PC-3 (cell line): ENCODE measurements at places on chromosomes 11 and 22. TPM values are rescaled to one million over a fixed set of nuclear protein-coding genes. Genes with fewer than 3 reads are reported as not detected.
A peak's percentile ranks its signal among the peaks of the same experiment; 100 is the strongest.

GRCh38 chr11:117722082-117722481 is 74.9 kb downstream of the DSCAML1 start:
- no peaks in the 10 kb centered on the region for H3K36me3 ChIP-seq
- no peak for DNase-seq
- no peak overlapping the region for H3K4me3 ChIP-seq
- H3K27me3 ChIP-seq, result peaks cover 89% of the 10 kb centered on the region
- no peak overlapping the region for H3K27ac ChIP-seq
- peaks cover 10% of the 10 kb centered on the region for H3K4me1 ChIP-seq

DNA sequence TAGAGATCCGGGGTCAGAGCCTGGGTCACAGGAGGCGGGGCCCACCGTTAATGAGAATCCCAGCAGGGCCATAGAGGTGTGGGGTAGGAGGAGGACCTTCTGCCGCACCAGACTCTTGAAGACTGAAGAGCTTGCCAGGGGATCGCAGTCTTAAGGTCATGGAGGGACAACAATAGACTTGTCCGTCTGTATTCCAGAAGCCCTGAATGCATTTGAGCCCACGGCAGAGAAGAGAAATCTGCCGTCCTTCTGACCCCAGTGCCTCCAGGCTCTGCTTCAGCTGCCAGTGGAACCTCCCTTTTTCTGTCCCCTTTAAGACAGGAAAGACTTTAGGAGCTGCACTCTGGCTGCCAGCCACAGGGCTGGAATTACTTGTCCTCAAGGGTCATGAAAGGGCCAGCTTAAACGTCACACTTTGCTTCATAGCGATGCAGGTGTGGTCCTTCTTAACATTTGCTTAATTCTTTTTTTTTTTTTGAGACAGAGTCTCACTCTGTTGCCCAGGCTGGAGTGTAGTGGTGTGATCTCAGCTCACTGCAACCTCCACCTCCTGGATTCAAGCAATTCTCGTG is 15.5 kb upstream of the ST3GAL4 start:
- no peak overlapping the region for H3K4me3 ChIP-seq
- H3K27ac ChIP-seq, result peak overlapping the region; percentile 95
- H3K4me1 ChIP-seq, result peaks cover 39% of the 10 kb centered on the region
- H3K27me3 ChIP-seq, result no peaks in the 10 kb centered on the region
- H3K36me3 ChIP-seq, result peaks cover 10% of the 10 kb centered on the region; the same call in 1 of the 2 replicates

DNA sequence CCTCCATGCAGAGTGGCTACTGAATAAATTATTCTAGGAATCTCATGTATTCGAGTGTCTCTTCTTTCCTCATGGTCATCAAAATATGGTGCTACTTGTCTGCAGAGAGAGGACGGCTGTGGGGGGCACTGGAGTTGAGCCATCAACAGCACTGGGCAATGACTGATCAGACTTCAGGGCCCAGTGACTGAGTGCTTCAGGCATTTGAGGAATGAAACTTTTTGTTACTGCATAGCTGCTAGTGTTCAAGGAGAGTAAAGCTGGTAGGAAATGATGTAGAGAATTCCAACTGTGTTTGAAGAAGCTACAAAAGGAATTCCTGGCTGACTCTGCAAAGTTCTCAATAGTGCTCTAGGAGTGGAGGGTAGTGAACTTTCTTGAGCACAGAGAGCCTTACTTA is 277.7 kb downstream of the CADM1 start:
- no peak overlapping the region for H3K27ac ChIP-seq
- no peaks in the 10 kb centered on the region for H3K4me1 ChIP-seq
- H3K36me3 ChIP-seq, result no peaks in the 10 kb centered on the region

GRCh38 chr11:128492903-128493569 is 94.3 kb downstream of the ETS1 start:
- peak overlapping the region; percentile 16 for H3K27ac ChIP-seq
- no peak overlapping the region for H3K4me3 ChIP-seq
- peaks cover 30% of the 10 kb centered on the region for H3K36me3 ChIP-seq
- H3K4me1 ChIP-seq, result peaks cover 69% of the 10 kb centered on the region
- no peak for DNase-seq

DNA sequence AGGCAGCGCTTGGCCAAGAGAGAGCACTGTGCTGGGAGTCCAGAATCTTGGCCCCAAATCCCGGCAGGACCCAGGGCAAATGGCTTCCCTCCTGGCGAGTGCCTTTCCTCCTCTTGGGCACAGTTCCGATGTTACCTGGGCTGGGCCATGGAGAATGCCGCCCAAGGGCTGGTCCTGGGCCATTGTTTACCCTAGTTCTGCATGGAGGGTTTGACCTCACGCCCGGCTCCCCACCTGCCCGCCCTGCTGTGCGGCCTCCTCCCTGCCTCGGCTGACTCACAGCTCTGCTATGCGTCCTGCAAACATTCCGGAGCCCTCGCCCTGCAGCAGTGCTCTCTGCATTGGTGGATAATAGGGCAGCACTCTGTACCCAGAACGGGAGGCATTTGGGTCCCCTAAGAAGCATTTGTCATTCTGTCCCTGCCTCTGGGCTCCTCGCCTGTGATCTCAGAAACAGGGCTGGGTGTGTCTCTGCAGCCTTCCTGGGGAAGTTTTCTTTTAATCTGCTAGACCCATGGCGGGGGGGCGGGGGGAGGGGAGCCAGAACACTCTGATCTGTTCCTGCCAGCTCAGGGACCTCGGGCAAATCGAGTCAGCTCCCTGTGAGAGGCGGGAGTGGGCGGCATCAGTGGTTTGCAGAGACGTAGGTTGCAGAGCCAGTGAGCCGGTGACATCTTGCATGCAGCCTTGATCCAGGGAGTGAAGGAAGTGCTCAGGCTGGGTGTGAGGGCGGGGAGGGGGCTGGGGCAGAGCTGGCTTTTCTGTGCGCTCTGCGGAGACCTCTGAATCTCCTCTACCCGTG is 32.9 kb upstream of the SMIM38 start:
- peak overlapping the region; percentile 97 for H3K27ac ChIP-seq
- DNase-seq, result peak; percentile 100
- peaks cover 32% of the 10 kb centered on the region for H3K4me1 ChIP-seq
- peak overlapping the region; percentile 41 for H3K4me3 ChIP-seq
- no peaks in the 10 kb centered on the region for H3K36me3 ChIP-seq
- H3K27me3 ChIP-seq, result no peaks in the 10 kb centered on the region

- no peaks in the 10 kb centered on the region for H3K36me3 ChIP-seq
- no peak overlapping the region for H3K4me3 ChIP-seq
- no peaks in the 10 kb centered on the region for H3K27me3 ChIP-seq
- DNase-seq, result peak; percentile 36
These were observed 80.7 kb downstream of the JRKL start for GRCh38 chr11:96470521-96470920.

DNA sequence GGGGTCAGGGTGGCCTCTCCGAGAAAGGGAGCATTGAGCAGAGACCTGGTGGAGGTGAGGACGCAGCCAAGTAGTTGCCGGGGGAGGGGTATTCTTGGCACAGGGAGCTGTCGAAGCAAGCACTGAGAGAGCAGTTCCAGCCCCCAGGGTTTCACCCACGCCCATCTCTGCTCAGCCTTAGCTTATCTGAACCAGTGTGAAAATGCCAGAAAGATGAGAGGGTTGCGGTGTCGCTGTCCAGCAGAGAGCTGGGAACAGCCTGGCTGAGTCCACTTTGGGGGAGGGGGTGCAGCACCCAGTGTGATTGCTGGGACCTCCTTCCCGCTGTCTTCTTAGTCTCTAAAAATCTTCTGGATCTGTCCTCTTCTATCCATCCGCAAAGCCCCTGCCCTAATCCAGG is 123.3 kb upstream of the TBCEL start:
- peaks cover 89% of the 10 kb centered on the region for H3K27me3 ChIP-seq
- H3K27ac ChIP-seq, result no peak overlapping the region
- no peak for DNase-seq
- peaks cover 8% of the 10 kb centered on the region; the same call in 1 of the 2 replicates for H3K4me1 ChIP-seq

FXYD6 gene
- not detected in 2 replicates for total RNA-seq

PANX3 gene
- not detected in 2 replicates for total RNA-seq
